Forelimb muscle (tissue), 1 donor: ENCODE measurements at places on chromosomes 1 and 21. TPM values are rescaled to one million over a fixed set of nuclear protein-coding genes. Genes with fewer than 3 reads are reported as not detected.

DNA sequence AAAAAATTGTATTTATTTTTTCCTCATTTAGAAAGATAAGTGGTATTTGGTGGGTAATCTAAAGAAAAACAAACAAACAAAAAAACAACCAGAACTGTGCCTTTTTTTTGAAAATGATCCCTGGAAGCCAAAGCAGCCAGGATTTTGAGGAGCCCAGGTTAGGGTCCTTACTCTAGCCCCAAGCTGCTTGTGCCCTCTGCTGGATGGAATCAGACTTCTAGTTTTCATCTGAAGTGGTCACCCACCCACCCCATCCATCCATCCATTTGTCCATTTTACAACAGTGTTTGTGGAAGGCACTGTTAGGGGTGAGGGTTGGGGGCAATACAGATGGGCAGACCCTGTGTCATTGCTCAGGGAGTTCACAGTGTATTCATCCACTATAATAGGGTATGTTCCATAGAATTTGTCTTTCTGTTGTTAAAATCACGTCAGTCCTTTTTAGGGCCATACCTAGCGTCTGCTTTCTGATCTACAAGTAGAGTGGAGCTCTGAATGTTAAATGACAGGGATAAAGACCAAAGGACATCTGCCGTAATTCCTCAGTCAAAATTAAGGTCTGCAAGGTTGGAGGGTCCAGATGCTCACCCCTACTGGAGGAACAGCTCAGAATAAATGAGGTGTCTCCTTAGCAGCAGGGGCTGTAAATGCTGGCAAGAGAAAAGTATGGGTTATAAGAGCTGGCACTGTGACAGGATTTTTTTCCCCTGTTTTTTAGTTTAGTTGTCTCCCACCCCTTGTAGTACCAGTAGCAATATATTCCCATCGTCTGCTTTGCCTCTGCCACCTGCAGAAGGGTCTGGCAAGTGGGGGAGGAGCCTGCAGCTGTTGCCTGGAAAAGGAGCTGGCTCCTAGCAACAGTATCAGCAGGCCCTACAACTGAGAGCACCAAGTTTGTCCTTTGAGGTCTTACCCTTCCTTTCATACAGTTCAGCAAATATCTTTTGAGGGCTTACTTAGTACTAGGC lies 3.2 kb downstream of the LRRC42 start:
- DNase-seq, result no peak

GRCh38 chr1:151986501-151987190 lies 7.0 kb downstream of the S100A10 start:
- no peak for DNase-seq

Gene AGO1
- 8.4 TPM for polyA plus RNA-seq

- DNase-seq, result no peak
Observed at GRCh38 chr1:33443705-33444180, 12.8 kb upstream of the PHC2 start.

GRCh38 chr1:212139526-212140135 lies 104.1 kb downstream of the DTL start:
- no peak for DNase-seq

Gene UBL4B
- not detected for polyA plus RNA-seq

Gene SRM
- 64.5 TPM for polyA plus RNA-seq

Gene MYBPH
- polyA plus RNA-seq, result 278 TPM

Gene HORMAD1
- polyA plus RNA-seq, result 0.11 TPM
